ENCODE measurements at places on chromosomes 4 and X. TPM values are rescaled to one million over a fixed set of nuclear protein-coding genes. Genes with fewer than 3 reads are reported as not detected.

- no peaks in the 10 kb centered on the region for H3K36me3 ChIP-seq
- peak within 1 kb of the TSS; percentile 85 for H3K4me3 ChIP-seq
- peaks cover 33% of the 10 kb centered on the region for H3K4me1 ChIP-seq
These were observed at the start of gene ARAP2 for GRCh38 chr4:36244257-36245082. Gene ARAP2 (minus strand): TSS chr4:36244514. CDS start chr4:36229486, 15,028 bp downstream.

The RHOXF2B gene
- not detected for total RNA-seq

GRCh38 chr4:10385994-10386394 lies 71.2 kb downstream of the ZNF518B start:
- peaks cover 2% of the 10 kb centered on the region for H3K27me3 ChIP-seq
- H3K27ac ChIP-seq = no peak overlapping the region
- no peaks in the 10 kb centered on the region for H3K36me3 ChIP-seq
- H3K4me3 ChIP-seq = no peak overlapping the region

GRCh38 chr4:136241221-136241986 lies 1290.9 kb downstream of the PCDH18 start:
- no peak overlapping the region for H3K4me3 ChIP-seq
- H3K36me3 ChIP-seq = no peaks in the 10 kb centered on the region
- H3K4me1 ChIP-seq = no peaks in the 10 kb centered on the region
- no peak for DNase-seq

GRCh38 chr4:7171191-7171900 lies 21.0 kb upstream of the SORCS2 start:
- no peak overlapping the region for H3K4me3 ChIP-seq
- H3K36me3 ChIP-seq = no peaks in the 10 kb centered on the region
- H3K4me1 ChIP-seq = peaks cover 10% of the 10 kb centered on the region
- no peak overlapping the region for H3K27ac ChIP-seq
- DNase-seq = no peak
